ENCODE measurements at places on chromosomes 5 and 9.

DNA sequence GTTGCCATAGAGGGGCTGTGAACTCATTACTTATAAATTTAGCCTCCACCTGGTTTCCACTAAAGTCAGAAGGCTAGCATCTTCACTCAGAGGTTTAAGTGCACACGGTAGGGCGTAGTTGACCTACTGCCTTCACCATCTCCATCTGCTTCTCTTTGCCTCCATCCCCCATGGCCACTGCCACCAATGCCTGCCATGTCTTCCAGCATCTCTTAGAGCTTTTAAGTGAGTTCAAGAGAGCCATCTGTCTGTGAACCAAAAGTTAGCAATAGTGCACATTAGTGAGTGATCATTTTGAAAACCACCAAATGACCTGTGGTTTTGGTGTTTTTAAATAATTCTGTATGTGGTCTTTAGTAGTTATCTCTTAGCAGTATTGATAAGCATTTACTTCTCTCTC is 102.0 kb downstream of the DMRTA1 start:
- DNase-seq, result no peak

DNA sequence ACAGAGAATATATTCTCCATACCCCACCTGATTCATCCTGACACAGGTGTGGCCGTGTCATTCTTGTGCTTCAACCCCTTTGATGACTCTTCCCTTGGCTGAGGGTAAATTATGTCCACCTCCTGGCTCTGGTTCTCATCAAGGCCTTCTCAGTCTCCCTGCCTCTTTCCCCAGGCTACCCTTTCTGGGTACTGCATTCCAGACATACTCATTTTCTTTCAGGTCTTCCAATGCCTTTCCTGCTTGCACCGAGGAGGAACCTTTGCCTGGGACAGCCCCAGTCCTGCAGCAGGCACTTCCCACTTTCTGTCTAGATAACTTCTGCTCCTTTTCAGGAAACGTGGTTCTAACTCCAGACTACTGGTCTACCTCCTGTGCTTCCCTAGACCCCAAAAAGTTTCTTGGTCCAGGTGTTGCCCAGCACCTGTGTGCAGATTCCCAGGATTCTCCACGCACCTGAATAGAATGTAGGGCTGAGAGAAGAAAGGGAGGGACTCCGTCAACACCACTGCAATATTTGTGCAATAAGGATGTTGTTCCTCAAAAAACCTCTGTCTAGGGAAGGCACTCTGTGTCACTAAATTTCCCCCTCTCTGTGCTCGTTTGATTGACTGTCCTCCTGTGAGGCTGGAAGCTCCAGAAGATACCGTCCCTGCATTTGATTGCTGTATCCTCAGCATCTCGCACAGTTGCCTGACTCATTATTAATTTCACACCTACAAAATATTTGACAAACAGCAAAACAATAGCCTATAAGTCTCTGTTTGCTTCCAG is 255.4 kb upstream of the NFIL3 start:
- DNase-seq, result no peak

GRCh38 chr9:7376213-7376612 is 423.4 kb downstream of the DMAC1 start:
- no peak for DNase-seq

- DNase-seq, result no peak
Measured at GRCh38 chr5:133353741-133354140, 258.6 kb downstream of the FSTL4 start.

GRCh38 chr9:127189628-127190027 is 67.2 kb upstream of the ANGPTL2 start:
- no peak for DNase-seq

GRCh38 chr5:102843997-102844396 is 88.9 kb downstream of the PAM start:
- no peak for DNase-seq

GRCh38 chr5:65142511-65143011 is 339.2 kb downstream of the ADAMTS6 start:
- no peak for DNase-seq

DNA sequence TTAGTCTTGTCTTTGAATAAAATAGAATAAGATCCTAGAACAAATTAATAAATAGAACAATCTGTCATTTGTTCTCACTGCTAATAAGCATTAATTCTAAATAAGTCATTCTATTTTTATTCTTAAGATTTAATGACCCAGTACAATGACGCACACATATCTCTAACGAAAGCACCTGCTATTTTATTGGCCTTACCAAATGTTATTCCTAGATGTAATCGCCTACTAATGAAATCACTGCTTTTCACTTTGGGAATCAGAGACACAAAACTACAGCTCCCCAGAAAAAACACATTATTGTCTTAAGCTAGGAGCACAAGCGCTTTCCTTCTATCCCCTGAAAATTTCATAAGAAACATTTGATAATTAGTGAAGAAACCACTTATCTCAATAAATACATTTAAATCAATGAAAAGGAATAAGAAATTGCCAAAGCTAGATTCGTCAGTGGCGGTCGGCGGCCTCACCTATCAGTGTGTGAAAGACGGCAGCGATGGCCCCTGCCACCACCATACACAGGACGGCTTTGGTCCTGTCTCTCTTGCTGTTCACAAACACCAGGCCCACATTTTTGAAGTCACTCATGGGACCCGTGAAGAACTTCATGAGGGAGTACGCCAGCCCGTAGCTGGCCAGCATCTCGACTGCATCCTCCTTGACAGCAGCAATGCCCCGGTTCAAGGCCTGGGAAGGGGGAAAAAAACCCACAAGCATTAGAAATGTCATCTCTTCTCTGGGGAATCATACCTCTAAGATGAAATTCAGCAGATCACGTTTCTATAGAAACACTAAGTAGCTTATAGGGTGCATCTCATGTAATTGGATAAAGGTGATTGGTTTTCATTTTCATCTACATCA is 102.8 kb downstream of the ANKH start:
- no peak for DNase-seq

GRCh38 chr9:85117831-85118230 is 448.3 kb downstream of the NTRK2 start:
- DNase-seq, result no peak

DNA sequence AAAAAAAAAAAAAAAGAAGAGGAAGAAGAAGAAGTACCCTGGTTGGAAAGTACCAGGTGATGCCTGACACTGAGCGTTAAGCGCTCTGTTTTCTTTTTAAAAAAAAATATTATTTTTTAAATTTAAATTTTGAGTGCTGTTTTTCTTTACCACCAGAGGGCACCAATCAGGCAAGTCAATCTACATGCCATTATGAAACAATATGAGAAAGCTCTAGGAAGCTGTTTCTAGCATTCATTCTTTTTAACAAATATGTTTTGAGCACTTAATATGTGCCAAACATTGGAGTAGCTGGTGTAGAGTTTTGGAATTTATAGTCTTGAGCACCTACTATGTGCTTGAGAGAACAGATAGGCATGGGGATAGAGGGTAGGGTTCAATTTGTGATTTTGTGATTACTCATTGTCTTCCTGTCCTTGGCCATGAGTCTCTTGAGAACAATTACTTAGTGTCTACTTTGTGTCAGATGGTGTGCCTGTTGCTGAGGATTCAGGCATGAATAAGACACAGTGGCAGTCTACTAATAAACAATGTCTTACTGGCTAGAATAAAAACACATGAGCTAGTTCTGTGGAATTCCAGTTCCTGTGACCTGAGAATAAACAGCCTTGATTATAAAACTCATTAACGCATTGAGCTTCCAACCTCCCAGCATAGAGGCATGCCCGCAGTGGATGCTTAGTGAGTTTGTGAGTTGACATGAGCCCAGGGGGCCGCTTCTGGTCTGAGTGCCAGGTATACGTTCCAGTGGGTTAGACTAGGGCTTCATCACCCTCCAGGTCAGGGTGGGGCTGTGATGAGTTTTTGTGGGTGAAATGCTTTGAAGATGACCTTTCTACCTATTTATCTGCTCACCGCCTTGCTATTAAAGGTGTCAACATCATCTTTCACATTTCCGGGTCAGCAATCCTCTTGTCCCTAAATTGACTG is 3.0 kb upstream of the UBE2R2 start:
- no peak for DNase-seq

GRCh38 chr5:15897656-15898055 is 281.9 kb downstream of the MARCHF11 start:
- no peak for DNase-seq

- DNase-seq, result peak; percentile 27
Measured at GRCh38 chr5:163695830-163696578, 190.6 kb downstream of the MAT2B start.

- no peak for DNase-seq
Measured at GRCh38 chr9:132948482-132949050, 4.2 kb upstream of the TSC1 start.

- no peak for DNase-seq
Measured at GRCh38 chr5:156008844-156009243, 318.1 kb upstream of the SGCD start.

- DNase-seq, result no peak
Measured at GRCh38 chr5:68444048-68444447, 228.5 kb downstream of the PIK3R1 start.

- no peak for DNase-seq
Measured at GRCh38 chr5:132961887-132962286, 1.5 kb downstream of the AFF4 start.

DNA sequence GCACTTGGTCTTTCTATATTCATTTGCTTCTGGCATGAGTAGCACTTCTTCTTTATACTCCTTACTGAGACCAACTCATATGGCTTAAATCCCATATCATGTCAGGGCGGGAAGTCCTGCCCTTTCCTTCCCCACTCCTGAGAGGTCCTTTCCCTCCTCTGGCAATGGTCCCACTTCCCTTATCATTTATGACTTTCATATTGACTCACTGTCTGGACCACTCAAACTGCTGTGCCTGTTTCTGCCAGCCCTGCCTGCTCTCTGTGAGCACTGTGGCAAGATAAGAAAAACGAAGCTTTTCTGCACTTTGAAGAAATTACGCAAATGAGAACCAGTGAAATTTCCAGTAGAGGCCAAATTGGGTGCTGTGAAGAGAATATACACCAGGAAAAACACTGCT is 58.1 kb downstream of the ZNF474 start:
- no peak for DNase-seq

DNA sequence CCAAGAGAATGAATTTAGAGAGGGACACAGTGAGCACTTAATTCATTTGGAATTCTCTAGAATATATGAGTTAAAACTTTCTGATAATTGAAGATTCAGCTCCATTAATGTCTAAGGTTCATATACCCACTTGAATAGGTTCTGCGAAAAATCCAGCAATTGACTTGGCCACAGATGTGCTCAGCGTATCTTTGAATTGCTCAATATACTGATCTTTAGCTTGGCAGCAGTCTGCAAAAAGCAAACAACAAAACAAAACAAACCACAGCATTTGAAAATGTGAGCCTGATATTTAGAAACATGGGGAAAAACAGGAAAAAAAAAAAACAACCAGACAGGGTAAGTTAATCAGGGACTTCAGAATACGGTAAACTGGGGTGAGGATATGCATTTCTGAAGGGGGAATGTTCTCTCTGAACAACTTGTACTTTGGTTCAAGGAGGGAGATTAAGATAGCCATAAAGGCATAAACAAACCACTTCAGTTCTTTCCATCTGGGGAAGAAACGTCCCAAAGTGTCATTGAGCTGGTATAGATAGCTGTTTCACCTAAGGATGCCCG is 21.4 kb downstream of the AGXT2 start:
- no peak for DNase-seq

- no peak for DNase-seq
Measured at GRCh38 chr9:94507531-94508258, 47.2 kb upstream of the PCAT7 start.

GRCh38 chr9:91426123-91426745 is 2.6 kb upstream of the NFIL3 start:
- peak; percentile 74 for DNase-seq

Measured in T-helper 2 cell (primary cell).